DMS 273 treated with DMSO at 0.1 percent for 48 hours (cell line): ENCODE measurements at places on chromosomes 12 and 14.

- no peak for DNase-seq
Measured at GRCh38 chr14:105150368-105151083, 18.1 kb downstream of the JAG2 start.

GRCh38 chr14:45089813-45090212 lies 5.9 kb downstream of the PRPF39 start:
- DNase-seq: no peak

DNA sequence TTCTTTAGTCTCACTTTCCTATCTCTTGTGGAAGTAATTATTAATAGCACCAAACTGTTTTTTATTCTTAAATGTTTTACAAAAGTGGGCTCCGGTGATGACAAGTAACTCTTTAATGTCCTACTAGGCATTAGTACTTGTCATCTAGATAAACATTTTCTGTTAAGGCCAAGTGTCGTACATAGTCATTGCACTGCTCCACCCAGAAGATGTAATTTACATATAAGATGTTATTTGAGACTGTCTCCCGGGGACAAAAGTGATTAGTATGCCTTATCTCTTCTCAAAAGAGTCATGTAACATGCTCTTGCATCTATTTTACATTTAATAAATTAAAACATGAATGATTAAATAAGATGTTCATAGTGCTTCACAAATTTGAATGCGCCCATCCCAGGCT lies 88.4 kb downstream of the FLRT2 start:
- DNase-seq: no peak

GRCh38 chr12:18655351-18655750 lies 82.5 kb downstream of the PLCZ1 start:
- no peak for DNase-seq

- no peak for DNase-seq
Measured at GRCh38 chr14:104434214-104435076, 145.1 kb upstream of the C14orf180 start.

- no peak for DNase-seq
Measured at GRCh38 chr12:107126796-107127481, 33.6 kb upstream of the CRY1 start.
